Bladder microvascular endothelial cell (primary cell): ENCODE measurements at places on chromosomes 16 and 17. TPM values are rescaled to one million over a fixed set of nuclear protein-coding genes. Genes with fewer than 3 reads are reported as not detected.

The CES3 gene
- not detected in 2 replicates for total RNA-seq

The TEKT5 gene
- not detected in 2 replicates for total RNA-seq

The KRT33B gene
- total RNA-seq = not detected in 2 replicates

The TEX14 gene
- under 0.01 TPM in 1 of 2 replicates, not detected in the other for total RNA-seq

The WWP2 gene
- total RNA-seq = 17.3 and 26.2 TPM in 2 replicates

The ALOX15B gene
- total RNA-seq = not detected in 2 replicates

The TAT gene
- not detected in 2 replicates for total RNA-seq

The ZNF200 gene
- total RNA-seq = 8.4 and 11.0 TPM in 2 replicates

The HYDIN gene
- total RNA-seq = 0.06 TPM in 1 of 2 replicates, not detected in the other

The CACNG5 gene
- not detected in 2 replicates for total RNA-seq

The TMIGD1 gene
- total RNA-seq = not detected in 2 replicates

The FNDC8 gene
- not detected in 2 replicates for total RNA-seq

The TP53TG3 gene
- total RNA-seq = not detected in 2 replicates

The GCGR gene
- total RNA-seq = not detected in 2 replicates

The PTRH2 gene
- total RNA-seq = 19.6 and 29.6 TPM in 2 replicates

The MEFV gene
- total RNA-seq = 0.13 TPM in 1 of 2 replicates, not detected in the other

The SULT1A2 gene
- 0.16 TPM in 1 of 2 replicates, not detected in the other for total RNA-seq

The HIGD1B gene
- not detected in 2 replicates for total RNA-seq

The RAB37 gene
- 0.25 and 0.65 TPM in 2 replicates for total RNA-seq

The MMP28 gene
- total RNA-seq = 11.0 and 11.3 TPM in 2 replicates

The ZFP3 gene
- total RNA-seq = 0.97 and 1.7 TPM in 2 replicates

The GPR139 gene
- not detected in 2 replicates for total RNA-seq

The CACNG1 gene
- not detected in 2 replicates for total RNA-seq

The SLC16A11 gene
- 0.44 and 0.49 TPM in 2 replicates for total RNA-seq

The TM4SF5 gene
- not detected in 2 replicates for total RNA-seq

The NXPH3 gene
- total RNA-seq = 0.88 and 1.5 TPM in 2 replicates

The OR4D1 gene
- not detected in 2 replicates for total RNA-seq

The PRDM7 gene
- not detected in 2 replicates for total RNA-seq

The SBK1 gene
- total RNA-seq = under 0.01 and 0.06 TPM in 2 replicates

The FSCN2 gene
- total RNA-seq = 0.16 and 1.1 TPM in 2 replicates

The HSD17B1 gene
- total RNA-seq = 0.49 and 1.1 TPM in 2 replicates

The SLC35G6 gene
- total RNA-seq = not detected in 2 replicates

The CEP112 gene
- 12.3 and 16.0 TPM in 2 replicates for total RNA-seq

The HOXB8 gene
- total RNA-seq = 1.4 and 4.9 TPM in 2 replicates

The CCL13 gene
- not detected in 2 replicates for total RNA-seq

The ANKS4B gene
- total RNA-seq = not detected in 2 replicates

The CCL3 gene
- not detected in 2 replicates for total RNA-seq

The UBE2I gene
- 33.7 and 65.7 TPM in 2 replicates for total RNA-seq

The KRT31 gene
- total RNA-seq = not detected in 2 replicates

The FAM171A2 gene
- 3.5 and 3.6 TPM in 2 replicates for total RNA-seq

The NPIPB8 gene
- total RNA-seq = 0.49 TPM in 1 of 2 replicates, not detected in the other

The TNFRSF17 gene
- not detected in 2 replicates for total RNA-seq

The TBC1D3I gene
- total RNA-seq = 0.13 TPM in 1 of 2 replicates, not detected in the other

The PPP1R1B gene
- not detected in 2 replicates for total RNA-seq

The NME1 gene
- 129 and 131 TPM in 2 replicates for total RNA-seq

The CRHR1 gene
- total RNA-seq = not detected in 2 replicates

The PLK1 gene
- 13.8 and 21.9 TPM in 2 replicates for total RNA-seq

The GUCY2D gene
- not detected in 2 replicates for total RNA-seq

The CNGB1 gene
- not detected in 2 replicates for total RNA-seq

The IGSF6 gene
- total RNA-seq = not detected in 2 replicates

The MYO15B gene
- total RNA-seq = 6.0 and 36.5 TPM in 2 replicates

The SPATA32 gene
- total RNA-seq = not detected in 2 replicates

The IQCK gene
- 9.4 and 19.2 TPM in 2 replicates for total RNA-seq
